ENCODE measurements at places on chromosomes 5 and 9.
A peak's percentile ranks its signal among the peaks of the same experiment; 100 is the strongest.

DNA sequence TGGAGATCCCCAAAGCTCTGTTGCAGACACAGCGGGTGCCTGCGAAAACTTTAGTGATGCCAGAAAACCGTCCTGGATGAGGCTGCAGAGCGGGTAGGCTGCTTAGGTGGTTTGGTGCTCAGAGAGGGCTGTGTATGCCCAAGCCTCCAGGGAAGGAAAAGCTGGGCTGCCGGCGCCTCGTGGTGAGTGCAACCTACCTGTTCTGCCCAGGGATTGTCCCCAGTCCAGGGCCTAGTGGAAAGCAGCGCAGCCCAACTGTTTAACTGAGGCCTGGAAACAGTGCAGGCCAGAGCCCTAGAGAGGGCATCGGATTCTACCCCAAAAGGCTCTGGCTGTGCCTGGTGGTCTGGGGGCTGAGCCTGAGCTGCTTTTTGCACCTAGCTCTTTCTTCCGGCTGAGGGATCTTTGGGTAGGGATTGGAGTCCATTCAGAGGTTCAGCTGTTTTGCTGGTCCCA lies 2.8 kb downstream of the LMX1B start:
- DNase-seq: no peak

DNA sequence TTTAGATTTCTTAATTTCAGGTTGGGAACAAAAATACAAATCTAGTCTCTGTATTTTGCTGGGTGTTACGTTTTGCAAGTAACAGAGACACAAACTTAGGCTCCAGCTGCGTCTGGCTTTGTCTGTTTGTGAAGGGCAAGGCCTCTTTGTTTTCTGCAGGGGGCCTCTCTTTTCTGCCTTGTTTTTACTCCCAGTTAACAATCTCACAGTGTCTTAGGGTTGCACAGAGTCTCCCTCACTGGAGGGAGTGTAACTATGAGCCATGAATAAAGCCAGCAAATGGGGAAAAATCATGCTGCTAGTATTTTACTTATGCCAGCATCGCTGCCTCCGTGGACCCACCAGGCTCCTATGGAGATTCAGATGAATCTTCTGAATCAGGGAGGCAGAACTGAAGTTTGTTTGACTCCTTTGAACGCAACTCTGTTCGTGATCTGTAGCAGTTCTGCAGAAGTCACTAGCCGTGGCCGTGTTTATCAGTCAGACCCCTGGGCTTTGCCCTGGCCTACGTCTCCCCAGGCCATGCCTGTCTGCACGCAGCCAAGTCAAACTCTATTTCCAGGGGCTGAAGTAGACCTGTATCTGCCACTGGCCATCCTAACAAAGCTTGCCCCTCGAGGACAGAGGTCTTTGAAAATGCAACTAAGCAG lies 77.2 kb downstream of the ATP10B start:
- DNase-seq: no peak

DNA sequence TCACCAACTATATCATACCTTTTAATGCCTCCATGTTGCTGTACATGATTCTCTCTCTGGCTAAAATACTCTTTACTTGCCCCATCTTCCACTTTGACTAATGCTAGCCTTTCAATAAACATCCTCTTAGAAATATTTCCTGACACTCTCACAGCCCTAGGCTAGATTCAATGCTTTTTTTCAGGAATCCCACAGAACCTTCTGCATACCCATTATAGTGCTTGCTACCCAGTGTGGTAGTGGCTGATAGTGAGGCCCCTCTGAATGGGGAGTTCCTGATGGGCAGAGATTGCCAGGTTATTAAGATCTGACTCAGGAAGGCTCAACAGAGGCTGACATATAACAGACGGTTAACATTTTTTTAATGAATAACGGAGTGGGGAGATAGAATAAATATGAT lies 11.6 kb downstream of the SSBP2 start:
- DNase-seq: no peak

DNA sequence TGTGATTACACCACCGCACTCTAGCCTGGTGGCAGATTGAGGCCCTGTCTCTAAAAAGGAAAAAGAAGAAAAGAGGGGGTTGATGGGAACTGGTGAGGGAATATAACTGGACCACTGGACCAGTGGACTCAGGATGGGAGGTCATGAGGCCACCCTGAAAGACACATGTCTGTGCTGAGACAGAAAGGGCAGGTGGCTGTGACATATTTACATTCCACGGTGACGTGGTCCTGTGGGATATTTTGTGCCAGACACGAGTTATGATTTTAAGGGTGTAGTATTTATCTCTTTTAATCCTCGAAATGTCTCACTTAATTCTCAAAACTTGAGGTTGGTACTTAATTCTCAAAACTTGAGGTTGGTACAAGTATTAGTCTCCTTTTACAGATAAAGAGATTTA lies 32.9 kb downstream of the LHX2 start:
- DNase-seq: no peak

GRCh38 chr9:125446561-125447094 lies 185.0 kb downstream of the GAPVD1 start:
- no peak for DNase-seq

DNA sequence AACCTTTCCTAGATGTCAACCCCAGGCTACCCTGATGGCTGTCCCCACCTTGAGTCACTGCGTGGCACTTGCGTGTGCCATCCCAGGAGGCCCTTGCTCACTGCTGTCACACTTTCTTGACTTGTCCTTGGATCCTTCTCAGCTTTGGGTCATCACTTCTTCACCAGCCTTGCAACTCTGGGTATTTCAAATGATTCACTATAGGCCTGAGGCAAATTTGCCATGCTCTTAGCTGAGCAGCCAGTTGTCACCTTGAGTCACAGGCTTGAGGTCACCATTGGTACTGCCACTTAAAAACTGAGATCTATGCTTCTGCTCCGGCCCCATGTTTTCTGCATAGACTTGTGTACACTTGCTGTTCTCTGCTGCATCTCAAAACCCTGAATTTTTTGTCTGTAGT lies 84.7 kb downstream of the BASP1 start:
- no peak for DNase-seq

- no peak for DNase-seq
Measured at GRCh38 chr9:134390537-134390936, 64.3 kb downstream of the RXRA start.

DNA sequence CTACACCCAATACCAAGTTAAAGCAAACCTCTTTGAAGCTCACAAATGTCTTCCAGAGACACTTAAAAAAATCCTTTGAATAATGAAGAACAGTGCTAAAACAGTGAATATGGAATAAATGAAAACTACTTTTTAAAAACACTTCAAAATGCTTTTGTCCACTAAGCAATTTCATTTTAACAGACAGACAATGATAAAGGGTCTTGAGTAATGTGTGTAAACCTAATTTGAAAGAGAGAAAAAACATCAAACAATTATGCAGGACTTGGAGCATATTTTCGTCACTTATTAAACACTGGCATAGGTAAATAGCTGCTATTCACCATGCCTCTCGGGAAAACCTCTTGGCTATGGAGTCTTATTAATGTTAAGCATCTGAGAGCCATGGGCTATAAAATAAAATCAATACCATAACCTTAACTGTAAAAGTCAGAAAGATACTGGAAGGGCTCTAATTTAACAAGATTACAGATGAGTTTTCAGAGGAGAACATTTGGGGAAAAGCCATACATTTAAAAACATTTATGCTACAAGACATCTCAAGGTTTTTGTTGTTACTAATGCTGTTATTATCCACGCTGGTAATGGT lies 177.8 kb downstream of the NFIB start:
- DNase-seq: no peak

- DNase-seq: no peak
Measured at GRCh38 chr5:80034962-80035821, at the start of gene THBS4. Gene THBS4 (plus strand): TSS chr5:80035348. CDS start chr5:80035538, 190 bp downstream.

DNA sequence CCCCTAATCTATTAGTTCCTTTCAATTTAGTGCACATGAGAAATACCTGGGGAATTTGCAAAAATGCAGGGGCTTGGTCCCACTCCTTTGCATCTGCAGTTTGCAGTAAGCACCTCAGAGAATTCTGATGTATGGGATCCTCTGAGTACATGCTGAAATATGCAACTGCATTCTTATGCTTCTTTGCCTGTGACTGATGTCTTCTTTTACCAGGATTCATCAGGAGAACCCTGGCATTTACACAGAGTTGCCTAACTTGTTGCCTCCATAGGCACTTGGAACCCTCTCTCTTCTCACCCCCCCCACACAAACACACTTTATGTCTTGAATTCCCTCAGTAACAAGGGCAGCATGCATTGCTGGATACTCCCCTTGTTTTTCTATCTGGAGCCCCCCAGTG lies 173.1 kb downstream of the KDM4C start:
- no peak for DNase-seq

DNA sequence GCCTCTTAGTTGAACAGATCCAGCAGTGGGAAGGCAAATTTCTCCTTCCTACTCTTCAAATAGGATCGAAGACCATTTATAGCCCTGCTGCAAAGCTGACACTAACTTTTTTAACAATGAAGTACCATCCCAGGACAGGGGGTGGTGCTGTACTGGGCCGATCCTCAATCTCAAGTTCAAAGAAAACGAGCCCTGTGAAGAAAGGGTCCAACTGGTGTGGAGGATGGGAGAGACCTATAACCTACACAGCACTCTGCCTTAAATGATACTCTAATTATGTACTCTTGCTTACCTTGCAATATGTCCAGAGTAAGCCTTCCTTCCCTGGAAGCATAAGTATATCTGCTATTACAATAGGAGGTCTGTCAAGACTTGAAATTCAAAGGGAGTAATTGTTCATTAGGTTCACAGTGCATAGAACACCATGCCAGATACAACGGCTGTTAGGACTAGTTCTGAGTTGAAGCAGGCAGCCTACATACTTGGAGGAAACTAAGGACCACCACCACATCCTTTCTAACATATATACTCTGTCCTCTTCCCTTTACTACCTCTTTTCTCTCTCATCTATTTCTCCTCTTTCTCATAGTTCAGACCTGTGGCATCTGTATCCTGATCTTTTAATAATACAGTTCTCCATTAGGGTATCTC lies 6.2 kb downstream of the ETF1 start:
- no peak for DNase-seq

DNA sequence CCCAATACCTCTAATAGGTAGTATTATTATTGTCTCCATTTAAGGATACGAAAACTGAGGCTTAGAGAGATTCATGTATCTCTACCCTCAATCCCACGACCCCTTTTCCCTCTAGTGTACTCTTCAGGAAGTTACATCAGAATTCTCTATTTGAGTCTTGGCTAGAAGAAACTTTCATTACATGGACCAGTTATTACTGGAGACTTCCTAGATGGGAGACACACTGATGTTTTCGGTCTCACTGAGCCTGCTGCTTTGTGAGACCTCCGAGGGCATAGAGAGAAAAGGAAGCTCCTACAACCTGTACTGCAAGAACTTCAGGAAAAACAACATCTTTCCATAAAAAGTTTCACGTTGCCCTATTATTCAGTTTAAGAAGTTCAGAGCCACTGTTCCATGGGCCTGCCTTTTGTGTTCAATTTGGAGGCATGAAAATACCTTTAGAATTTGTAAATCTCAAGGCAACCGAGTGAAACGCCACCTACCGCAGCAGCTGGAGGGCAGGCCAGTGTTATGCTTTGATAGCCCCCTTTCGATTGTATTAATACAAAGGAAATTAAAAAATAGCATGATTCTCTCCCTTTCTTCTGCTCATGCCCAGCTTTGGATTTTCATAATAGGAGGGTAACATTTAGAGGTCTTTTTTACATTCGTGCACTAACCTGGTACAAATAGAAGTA lies 223.3 kb downstream of the EBF1 start:
- DNase-seq: no peak

DNA sequence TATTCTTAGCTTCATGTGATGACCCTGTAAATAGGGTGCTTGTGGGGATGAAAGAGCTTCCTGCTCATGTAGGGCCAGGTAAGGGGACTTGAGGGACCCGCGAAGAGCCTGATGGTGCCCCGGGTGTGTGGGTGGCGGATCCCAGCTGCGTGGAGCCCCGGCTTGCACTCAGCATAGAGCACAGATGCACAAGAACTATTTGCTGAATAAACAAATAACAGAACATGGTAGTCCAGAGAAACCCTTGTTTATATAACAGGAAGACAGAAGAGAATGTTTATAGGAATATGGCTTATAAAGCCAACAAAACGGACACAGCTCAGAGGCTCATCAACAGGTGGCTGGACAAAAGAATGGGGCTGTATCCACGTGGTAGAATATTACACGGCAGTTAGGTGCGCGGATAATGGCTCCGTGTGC lies 106.9 kb upstream of the COL5A1 start:
- DNase-seq: peak; percentile 37
